DMS79 treated with DMSO at 0.1 percent for 48 hours (cell line): ENCODE measurements at places on chromosomes 6 and 20.

DNA sequence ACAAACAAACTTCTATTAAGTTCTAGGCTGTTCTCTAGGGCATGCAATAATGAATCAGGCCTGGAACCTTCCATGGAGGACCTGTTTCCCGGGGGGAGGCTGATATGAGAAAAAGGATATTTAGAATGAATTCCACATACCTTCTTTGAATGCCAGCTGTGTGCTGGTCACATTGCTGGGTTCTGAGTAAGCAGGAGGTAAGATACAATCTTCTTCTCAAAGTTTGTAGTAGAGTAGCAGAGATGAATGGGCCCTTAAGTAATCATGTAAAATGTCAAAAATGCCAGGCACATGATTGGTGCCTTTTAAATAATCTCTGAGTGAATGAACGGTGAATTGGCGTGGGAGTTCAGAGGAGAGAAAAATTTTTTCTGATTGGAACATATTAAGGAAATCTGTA lies 47.4 kb downstream of the TGM2 start:
- no peak for DNase-seq

DNA sequence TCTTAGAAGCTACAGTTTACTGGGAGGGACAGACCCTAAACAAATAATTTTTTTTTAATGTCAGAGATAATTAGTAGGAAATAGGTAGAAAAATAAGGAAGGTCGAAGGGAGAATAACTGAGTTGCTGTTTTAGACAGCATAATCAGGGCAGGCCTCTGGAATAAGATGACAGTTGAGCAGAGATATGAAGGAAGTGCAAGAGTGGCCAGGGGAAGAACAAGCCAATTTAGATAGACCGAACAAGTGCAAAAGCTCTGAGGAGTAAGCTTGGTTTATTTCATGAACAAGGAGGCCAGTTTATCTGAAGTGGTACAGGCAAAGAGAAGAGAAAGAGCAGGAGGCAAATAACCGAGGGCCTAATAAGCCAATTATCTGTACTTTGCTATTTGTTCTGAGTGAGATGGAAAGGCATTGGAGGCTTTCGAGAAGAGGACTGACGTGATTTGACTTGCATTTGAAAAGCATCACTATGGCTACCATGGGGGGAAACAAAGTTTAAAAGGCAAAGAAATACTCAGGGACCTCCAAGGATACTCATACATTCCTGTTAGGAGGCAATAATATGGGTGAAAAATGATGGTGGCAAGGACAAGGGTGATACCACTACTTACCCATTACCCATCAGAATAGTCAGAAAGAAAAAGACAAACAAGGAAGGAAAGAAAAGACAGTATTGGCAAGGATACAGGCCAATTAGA lies 19.7 kb downstream of the PROCR start:
- no peak for DNase-seq

DNA sequence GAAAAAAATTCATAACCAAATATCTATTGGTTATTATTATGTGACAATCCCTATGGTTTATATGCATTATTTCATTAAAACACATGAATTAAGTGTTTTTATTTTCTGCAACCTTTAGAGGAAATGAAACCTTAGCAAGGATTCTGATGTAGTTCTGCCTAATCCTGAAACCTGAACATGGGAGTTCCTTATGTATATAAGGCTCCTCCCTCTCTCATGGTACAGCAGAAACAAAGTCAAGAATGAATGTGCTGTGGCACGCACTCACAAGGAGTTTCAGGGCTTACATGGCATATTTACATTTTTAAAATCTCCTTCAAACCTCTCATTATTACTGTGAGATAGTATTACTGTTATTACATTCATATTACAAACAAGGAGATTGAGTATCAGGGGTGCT lies 426.4 kb upstream of the CITED2 start:
- DNase-seq = no peak

DNA sequence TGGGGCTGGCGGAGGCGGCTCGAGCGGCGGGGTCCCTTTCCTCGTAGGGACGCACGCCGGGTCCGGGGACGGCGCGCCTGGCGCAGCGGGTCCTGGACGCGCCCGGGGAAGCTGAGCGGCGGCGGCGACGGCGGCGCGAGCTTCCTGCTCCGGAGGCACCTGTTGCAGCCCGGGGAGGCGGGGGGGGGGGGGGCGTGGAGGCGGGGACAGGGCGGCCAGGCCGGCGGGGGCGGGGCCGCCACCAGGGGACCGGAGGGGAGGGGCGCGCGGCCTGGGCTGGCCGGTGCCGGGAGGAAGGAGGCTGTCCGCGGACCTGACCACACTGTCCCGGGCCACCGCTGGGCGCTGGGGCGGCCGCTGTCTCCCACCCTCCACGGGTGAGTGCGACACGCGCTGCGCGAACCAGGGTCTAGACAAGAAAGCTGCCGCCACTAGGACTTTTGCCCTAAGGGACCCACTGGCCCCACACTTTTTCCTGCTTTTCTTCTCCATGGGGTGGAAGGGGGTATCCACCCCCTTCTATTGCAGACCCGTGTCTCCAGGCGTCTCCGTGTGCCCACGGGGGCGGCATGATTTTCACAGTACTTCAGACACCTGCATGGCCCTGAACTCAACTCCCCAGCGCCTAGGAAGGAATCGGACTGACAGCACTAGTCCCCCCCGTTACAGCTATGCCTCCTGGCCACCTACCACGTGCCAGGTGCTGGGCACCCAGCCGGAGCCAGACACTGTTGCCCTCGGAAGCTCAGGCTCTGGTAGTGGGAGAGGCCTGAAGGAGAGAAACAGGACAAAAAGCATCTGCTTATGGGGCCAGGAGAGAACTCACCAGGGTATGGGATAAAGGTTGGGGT lies at the start of gene NFATC2:
Gene NFATC2 (minus strand): TSS at position 149 of the 851 bp plus-strand sequence. CDS start 220 bp downstream, outside the sequence.
- DNase-seq = no peak

- no peak for DNase-seq
Measured at GRCh38 chr6:127129251-127129650, 10.8 kb downstream of the RSPO3 start.
